Kidney (tissue), 22 donors: ENCODE measurements at places on chromosomes 3 and 15. TPM values are rescaled to one million over a fixed set of nuclear protein-coding genes. Genes with fewer than 3 reads are reported as not detected.

GPR15 gene
- polyA plus RNA-seq, result not detected

MYH15 gene
- polyA plus RNA-seq, result not detected

FAM81A gene
- polyA plus RNA-seq, result 10.4 TPM

ZFAND6 gene
- polyA plus RNA-seq, result 85.7 TPM

DGKG gene
- 0.95 TPM for polyA plus RNA-seq

GMPS gene
- polyA plus RNA-seq, result 21.1 TPM

TIMP4 gene
- 2.4 TPM for polyA plus RNA-seq

MED12L gene
- polyA plus RNA-seq, result 0.13 TPM

ANKRD63 gene
- polyA plus RNA-seq, result not detected

FLNB gene
- polyA plus RNA-seq, result 115 TPM

ARHGEF26 gene
- 3.9 TPM for polyA plus RNA-seq

VWA5B2 gene
- polyA plus RNA-seq, result 0.11 TPM

TRPM1 gene
- 1.3 TPM for polyA plus RNA-seq

PSTPIP1 gene
- polyA plus RNA-seq, result 2.2 TPM

SLC24A5 gene
- not detected for polyA plus RNA-seq

P2RY13 gene
- 0.71 TPM for polyA plus RNA-seq

SRGAP3 gene
- 4.1 TPM for polyA plus RNA-seq

CLRN1 gene
- not detected for polyA plus RNA-seq

GREM1 gene
- 0.15 TPM for polyA plus RNA-seq
